SJSA1 (cell line): ENCODE measurements at places on chromosomes 1 and 21. TPM values are rescaled to one million over a fixed set of nuclear protein-coding genes. Genes with fewer than 3 reads are reported as not detected.
A peak's percentile ranks its signal among the peaks of the same experiment; 100 is the strongest.

SUSD4 gene
- total RNA-seq: 0.03 and 0.74 TPM in 2 replicates

MAP3K21 gene
- total RNA-seq: 0.03 and 0.13 TPM in 2 replicates

KCND3 gene
- total RNA-seq: 0.25 TPM in 1 of 2 replicates, not detected in the other

ITGB3BP gene
- total RNA-seq: 39.6 and 49.7 TPM in 2 replicates

LCE2C gene
- total RNA-seq: not detected in 2 replicates

NFASC gene
- total RNA-seq: 0.03 TPM in 1 of 2 replicates, not detected in the other

GPR153 gene
- 0.32 TPM in 1 of 2 replicates, not detected in the other for total RNA-seq

RNU1-3 gene
- under 0.01 and 294 TPM in 2 replicates for total RNA-seq

C1orf94 gene
- 0.39 TPM in 1 of 2 replicates, not detected in the other for total RNA-seq

C1orf210 gene
- not detected in 2 replicates for total RNA-seq

DNA sequence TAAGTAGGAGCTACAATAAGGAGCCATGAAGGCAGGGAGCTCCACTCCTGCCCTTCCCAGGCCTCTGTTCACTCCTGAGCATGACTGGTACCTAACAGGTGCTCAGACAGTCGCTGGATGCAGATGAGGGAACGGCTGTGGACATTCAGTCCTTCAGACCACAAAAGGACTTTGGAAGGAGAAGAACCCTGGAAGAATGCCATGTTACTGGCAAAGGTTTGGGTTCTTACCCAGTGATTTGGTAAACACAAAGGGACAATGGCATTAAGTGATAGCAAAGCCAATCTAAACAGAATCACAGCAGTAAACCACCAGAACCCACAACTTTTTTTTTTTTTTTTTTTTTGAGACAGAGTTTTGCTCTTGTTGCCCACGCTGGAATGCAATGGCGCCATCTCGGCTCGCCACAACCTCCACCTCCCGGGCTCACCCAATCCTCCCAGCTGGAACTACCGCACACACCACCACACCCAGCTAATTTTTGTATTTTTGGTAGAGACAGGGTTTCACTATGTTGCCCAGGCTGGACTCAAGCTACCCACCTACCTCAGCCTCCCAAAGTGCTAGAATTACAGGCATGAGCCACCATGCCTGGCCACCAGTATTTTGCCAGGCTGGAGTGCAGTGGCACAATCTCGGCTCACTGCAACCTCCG, 7.5 kb upstream of the CBR3 start:
- peak; percentile 70 for DNase-seq

GRCh38 chr1:47696737-47697441, 259.0 kb downstream of the FOXD2 start:
- no peak for DNase-seq

DNA sequence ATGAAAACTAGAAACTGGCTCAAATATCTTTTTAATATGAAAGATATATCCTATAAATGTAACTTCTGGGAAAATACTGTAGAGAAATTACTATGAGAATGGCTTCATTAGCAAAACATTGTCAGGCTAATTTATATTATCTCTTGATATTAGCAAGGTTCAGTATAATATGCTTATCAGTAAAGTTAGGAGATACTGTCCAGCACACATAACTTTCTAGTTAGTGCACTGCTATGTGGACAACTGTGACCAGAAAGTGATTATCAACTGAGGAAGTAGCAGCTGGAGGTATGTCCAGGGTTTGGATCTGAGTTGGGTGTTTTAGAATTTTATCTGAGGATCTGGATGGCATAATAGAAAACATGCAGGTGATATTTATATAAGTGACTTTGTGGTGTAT, 7.5 kb downstream of the LRRC8C start:
- DNase-seq: no peak

- DNase-seq: peak; percentile 94
Measured at GRCh38 chr21:38839328-38840286, 33.9 kb downstream of the ETS2 start.

GRCh38 chr1:94006604-94007003, 97.4 kb upstream of the GCLM start:
- DNase-seq: no peak

DNA sequence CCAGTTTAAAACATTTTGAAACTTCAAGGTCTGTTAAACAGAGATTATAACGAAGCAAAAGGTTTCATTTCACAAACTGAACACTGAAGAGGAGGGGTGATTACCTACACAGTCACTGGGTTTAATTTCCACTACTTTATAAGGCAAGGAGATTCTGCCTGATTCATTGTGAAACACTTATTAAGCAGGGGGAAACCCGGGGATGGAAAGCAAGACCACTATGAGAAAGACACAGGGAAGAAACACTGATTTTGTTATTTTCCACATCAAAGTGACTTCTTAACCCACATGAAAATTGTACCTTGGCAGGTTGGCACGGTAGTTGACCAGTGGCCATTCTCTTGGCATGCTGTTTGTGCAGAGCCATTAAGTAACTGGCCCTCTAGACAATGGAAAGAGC, 8.1 kb upstream of the F5 start:
- DNase-seq: no peak

DNA sequence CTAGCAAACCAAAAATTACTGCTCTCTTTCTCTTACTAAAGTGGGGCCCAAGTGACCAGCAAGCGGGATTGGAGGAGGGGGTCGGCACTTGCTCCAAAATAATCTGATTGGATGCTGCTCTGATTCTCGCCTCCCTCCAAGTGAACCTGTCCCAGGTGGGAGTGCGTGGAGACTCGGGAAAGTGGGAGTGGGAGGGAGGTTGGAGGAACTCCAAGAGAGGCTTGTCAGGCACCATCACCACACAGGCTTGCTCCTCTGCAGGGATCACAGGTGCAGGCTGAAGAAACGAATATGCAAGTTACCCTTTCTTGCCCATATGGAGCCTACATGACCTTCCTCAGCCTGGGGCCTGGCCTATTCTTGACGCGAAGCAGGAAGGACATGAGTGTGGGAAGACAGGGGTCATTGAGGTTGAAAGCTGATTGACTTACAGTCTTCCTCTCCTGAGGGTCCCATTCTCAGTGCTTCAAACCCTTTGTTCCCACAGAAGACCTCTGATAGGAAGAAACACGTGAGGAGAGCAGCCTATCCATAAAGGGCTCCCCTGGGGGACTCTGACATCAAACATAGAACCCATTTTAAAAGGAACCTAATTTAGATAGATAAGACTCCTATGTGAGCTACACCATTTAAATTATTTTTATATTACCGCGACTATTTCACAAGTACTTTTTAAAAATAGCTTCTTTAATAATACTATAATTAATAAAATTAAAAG, 14.2 kb downstream of the RGS8 start:
- DNase-seq: no peak

DNA sequence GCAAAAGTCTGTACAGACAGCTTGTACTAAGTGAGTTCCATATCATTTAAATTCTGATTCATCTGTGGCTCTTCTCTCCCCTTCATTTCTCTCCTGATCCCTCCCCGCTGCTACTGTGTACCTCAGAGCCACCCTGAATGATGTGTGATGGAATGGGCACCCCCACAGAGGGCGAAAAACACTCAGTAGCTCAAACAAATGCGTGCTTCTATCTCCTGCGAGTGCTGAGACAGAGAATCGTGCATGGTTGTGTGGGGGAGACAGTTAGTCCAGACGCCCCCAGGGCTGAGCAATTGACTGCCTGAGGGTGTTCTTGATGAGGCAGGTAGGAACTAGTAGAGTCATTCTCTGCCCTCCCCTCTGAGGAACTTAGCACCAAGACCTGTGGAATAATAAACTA, 269.8 kb downstream of the ZNF648 start:
- no peak for DNase-seq

DNA sequence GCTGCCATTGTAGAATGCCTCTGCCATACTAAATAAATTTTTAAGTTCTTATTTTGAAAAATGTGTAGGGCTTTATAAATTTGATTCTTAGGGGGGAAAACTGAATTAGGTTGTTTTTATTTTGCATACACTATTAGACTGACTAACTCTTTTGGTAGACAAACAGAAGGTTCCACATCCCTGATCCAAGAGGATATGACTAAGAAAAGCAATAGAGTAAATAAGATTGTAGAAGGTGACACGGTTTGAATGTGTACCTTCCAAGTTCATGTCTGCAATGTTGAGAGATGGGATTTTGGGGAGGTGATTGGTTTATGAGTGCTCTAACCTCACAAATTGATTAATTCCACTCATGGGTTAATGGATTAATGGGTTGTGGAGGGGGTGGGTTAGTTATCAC, 127.9 kb downstream of the GLUL start:
- no peak for DNase-seq

DNA sequence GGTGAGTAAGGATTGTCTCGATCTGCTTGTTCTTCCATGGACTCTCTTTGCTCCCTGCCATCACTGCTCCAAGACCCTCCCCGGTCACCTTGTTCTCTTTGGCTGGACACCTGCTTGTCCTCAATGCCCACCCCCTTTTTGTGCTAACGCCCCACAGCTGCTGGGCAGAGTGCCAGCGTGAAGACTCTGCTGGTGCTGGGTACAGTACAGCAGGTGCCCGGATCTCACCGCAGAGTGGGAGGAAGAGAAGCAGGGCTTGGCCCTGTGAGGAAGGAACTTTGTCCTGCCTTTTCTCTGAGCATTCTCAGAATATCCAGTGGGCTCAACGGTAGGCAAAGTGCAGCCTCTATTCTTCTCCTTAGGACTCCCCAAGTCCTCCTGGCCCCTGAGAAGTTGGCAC, 90.1 kb downstream of the PLXNA2 start:
- DNase-seq: no peak

DNA sequence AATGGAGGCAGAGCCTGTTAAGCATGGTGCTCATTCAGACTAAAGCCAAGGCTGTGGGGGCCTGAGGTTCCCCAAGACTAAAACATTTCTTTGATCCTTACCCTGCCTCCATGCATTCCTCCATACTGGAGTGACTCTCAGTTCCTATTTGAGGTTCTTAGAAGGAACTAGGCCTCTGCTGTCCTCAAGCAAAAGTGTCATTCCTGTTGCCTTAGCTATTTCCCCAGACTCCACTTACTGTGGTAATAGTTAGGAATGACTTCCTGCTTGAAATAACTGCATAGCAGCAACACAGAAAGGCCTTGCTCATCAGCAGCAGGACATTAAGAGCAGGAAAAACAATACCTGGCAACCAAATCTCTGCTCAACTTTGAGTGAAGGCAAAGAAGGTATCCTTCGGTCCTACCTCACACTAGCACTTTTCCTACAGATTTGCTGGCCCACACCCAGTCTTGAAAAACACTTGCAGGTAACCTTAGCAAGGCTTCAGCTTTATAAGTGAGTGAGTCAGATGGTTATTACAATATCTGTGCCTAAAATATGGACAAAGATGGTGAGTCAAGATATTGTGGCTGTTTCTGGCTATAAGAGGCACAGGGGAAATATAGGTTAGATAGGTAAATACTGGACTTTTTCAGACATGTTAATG, 14.8 kb downstream of the LRRC41 start:
- no peak for DNase-seq

DNA sequence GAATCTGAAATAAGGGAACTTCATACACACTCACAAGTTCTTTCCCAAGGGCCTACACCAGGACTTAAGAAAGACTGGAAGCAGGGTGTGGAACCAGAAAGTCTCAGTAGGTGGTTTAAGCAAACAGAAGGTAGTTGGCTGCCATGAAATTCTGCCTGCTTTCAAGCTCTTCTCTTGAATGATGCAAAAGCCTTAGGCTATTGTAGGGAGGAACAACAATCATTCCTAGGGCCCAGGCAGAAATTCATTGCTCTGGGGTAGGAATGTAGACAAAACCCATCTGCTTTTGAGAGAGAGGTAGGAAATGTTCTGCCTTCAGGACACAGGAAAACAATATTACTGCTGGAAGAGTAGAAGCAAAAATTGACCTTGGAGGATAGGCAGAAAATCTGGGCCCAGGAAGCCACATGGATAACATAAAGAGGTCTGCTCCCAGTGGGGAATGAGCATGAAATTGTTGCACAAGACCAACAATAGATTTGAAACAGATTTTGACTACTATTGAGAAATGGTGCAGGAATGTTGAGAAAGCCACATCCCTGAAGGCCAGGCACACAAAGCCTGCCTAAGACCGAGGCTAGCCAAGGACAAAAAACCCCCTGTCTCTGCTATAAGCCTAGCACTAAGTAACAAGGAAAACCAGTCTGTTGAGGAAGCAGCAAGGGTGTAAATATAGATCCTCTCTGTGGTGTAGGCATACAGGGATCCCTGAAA, 22.7 kb upstream of the SFT2D2 start:
- DNase-seq: no peak

GRCh38 chr1:165257969-165258459, 98.5 kb downstream of the LMX1A start:
- peak; percentile 61 for DNase-seq

- DNase-seq: no peak
Measured at GRCh38 chr1:43396059-43396458, 6.4 kb downstream of the SZT2 start.

- no peak for DNase-seq
Measured at GRCh38 chr1:2965676-2966075, 55.6 kb upstream of the ACTRT2 start.

GRCh38 chr1:189908113-189908512, 569.6 kb downstream of the BRINP3 start:
- DNase-seq: no peak
